Dorsolateral prefrontal cortex (tissue), 122 donors: ENCODE measurements at places on chromosomes 5 and 9. TPM values are rescaled to one million over a fixed set of nuclear protein-coding genes. Genes with fewer than 3 reads are reported as not detected.
A peak's percentile ranks its signal among the peaks of the same experiment; 100 is the strongest.

DNA sequence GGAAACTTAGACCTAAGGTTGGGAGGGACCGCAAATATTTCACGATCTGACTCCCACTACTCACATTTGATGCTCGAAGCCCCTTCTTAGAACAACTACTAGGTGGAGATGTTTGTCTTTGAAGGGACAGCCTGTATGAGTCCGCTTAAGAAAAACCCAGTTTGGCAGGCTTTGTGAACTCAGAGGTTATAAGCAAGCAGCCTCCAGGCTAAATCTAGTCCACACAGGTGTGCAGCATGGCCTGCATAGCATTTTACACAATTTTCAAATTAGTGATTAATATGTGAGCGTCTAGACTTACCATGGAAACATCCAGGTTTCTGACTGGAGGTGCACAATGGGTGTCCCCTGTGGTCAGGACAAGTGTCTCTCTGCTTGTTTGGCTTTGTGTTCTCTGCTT, 127.1 kb downstream of the KIF4B start:
- DNase-seq, result no peak

DNA sequence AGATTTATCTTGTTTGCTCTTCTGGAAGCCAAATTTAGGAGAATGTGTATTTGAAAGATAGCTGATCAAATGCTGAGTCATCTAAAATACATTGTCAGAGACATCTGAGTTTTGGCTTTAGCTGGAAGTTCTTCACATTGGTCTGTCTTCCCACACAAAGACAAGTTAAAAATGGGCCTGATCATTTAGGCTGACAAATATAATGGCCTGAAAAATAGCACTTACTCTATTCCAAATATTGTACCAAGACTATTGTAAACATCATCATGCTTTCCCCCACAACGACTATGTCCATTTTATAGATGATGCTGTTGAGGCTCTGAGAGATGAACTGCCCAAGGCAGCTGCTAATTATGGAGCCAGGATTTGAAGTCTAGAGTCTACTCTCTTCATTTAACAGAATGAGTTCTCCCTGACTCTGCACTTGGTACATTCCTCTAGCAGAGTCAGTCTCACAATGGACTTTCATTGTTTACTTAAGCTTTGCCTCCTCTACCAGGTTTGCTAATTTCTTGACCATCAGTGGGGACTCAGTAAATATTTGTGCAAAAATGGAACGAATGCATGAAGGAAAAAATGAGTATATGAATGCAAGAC, 619.4 kb upstream of the KLF4 start:
- no peak for DNase-seq

GRCh38 chr9:35340046-35340445, 149.9 kb upstream of the RUSC2 start:
- DNase-seq, result no peak

DNA sequence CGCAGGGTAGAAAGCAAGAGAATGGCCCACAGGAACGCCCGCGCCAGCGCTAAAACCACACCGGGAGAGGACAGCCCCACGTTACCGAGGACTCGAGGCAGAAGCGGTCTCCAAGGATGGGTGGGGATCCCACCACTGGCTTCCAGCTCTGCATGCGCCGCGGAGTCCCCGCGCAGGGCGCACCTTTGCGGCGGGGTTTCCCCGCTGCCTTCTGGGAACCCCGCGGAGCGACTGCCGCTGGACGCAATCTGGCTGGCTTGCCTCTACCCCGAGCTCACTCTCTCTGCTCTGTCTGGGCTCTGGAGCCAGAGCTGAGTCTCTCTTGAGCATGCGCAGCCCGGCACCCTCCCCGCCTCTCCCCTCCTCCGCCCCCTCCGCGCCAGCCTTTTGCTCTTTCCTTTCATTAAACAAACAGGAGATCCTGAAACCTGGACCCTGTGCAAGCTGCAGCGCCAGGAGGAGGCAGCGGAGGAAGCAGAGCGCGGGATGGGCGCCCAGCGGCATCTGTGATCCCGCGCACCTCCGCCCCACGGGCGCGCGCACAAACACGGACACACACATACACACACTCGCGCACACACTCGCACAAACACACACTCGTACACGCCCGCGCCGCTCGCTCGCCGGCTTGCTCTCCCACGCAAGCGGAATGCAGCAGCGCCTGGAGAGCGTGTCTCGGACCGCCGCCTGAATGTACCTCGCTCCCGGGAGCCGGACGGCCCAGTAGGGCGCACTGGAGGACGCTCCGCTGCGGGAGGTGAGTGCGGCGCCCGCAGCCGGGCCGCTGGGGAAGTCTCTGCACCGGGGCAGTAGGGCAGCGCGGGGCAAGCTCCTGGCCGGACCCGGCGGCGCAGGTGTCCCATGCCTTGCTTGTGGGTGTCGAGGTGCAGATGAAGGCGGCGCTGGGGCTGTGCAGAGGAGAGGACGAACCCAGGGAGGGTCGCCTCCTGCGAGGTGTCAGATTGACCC, at the start of gene PLPPR1:
Gene PLPPR1, plus strand, starts transcription at position 382 of the 969 bp plus-strand sequence.
- DNase-seq, result peak; percentile 86

Gene ADAMTS6
- 1.4 TPM for total RNA-seq
